ENCODE measurements at places on chromosomes 1 and 21. TPM values are rescaled to one million over a fixed set of nuclear protein-coding genes. Genes with fewer than 3 reads are reported as not detected.
A peak's percentile ranks its signal among the peaks of the same experiment; 100 is the strongest.

DNA sequence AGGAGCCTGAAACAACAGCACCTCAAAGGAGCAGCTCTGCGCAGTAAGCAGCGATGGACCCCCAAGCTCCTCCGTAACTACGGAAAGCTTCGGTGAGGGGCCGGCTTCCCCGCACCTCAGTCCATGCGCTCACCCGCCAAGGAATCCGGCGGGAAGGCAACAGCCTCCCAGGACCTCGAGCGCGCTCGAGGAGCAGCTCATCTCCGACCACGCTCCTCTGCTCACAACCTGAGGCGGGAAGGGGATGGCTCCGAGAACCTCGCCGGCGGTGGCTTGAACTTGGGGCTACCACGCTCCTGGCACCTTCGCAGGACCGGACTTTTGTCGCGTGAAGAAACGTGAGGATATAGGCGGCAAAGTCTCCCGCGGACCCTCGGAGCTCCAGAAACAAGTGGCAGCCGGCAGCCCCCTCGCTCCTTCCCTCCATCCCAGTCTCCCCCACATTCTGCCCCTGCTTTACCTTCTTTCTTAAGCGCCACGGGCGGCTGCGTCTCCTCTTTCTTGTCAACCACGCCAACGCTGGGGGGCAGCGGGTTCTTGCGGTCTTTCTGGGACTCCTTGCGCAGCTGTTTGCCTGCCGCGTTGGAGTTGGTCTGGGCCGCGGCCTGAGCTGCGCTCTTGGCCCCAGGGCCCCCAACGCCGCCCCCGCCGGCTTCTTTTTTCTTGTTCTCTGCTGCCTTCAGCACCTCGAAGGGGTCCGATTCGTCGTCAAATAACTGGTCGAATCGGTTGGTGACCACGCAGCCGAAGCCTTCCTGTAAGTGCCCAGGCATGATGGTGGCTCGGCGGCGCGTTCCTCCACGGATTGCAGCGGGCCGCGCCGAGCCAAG, 459 bp downstream of the SERBP1 start:
- DNase-seq, result peak; percentile 89

DNA sequence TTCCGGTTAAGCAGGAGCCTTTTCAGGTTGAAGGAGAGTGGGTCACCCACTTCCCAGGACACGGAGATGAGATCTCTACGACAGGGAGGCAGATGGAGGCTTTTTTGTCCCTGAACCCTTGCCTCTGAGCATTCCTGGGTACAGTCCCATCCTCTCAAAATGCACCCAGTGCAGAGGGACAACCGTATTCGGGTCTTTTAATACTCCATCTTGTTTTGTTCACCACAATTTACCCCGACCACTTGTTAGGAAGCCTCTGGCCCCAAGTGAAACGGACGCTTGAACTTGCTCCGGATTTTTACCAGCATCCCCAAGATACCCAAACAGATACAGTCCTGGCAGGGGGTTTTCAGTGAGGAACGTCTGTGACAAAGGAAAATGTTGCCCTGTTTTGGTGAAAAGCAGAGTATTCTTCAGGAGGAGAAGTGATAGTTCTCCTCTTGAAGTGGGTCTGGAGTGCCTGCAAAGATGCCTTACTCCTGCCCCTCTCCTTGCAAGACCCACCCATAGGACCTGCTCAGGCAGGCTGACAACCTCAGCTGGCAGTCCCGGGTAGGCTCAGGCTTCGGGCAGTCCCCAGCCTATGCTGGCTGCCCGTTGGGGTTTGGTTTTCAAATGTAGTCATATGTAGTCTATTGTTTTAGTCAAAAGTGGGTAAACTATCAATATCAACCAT, 669 bp upstream of the ARL8A start:
- DNase-seq, result no peak

DNA sequence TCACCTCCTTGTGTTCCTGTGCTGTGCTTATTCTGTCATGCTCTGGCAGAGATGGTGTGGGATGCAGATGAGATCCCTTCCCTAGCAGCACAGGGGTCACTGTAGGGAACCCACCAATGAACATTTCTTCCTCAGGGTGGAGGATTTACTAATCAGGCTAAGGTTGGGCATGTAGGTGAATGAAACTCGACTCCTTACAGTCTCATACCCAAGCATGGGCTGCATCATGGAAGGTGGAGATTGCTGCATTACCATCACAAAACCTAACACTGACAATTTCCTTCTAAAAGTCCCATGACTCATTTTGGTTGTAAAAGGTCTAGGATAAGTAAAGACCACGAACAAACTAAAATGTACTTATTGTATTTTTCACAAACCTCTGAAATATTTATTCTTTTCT, 399.9 kb downstream of the DSCAM start:
- DNase-seq, result no peak

GRCh38 chr1:19596065-19596713, 47.9 kb upstream of the NBL1 start:
- DNase-seq, result no peak

DNA sequence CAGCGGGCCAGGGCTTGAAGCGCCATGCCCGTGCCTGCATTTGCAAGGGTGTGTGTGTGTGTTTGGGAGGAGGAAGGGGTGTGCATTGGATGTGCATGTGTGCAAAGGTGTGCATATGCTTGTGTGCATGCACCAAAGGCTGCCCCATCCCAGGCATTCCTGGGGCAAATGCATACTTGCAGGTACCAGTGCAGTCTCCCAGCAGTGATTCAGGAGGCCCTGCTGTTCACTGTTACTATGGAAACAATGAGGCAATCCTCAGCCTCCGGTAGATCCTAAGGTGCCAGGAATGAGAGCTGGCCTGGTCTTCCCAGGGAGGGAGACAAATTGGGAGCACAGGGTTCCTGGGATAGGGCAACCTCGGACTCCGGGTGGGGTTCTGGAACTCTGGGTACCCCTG, 7.5 kb upstream of the FNDC5 start:
- DNase-seq, result peak; percentile 22

DNA sequence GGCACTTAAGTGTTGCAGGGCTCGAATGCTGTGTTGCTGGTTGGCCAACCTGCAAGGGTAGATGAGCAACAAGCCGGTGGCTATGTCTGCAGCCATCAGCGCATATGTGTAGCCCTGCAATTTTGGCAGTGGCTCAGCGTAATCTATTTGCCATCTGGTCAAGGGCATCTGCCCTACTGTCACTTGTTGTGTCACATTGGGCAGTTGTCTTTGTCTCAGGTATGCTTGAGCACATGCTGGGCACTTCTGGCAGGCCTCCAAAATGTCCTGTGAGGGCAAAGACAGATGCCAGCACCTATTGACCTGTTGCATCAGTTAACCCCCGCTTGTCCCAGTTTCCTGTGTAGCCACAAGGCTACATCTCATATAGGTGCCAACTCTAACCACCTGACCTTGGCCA, 111.8 kb downstream of the GDAP2 start:
- no peak for DNase-seq

- DNase-seq, result no peak
Measured at GRCh38 chr1:51916587-51917405, 38.3 kb upstream of the NRDC start.

DNA sequence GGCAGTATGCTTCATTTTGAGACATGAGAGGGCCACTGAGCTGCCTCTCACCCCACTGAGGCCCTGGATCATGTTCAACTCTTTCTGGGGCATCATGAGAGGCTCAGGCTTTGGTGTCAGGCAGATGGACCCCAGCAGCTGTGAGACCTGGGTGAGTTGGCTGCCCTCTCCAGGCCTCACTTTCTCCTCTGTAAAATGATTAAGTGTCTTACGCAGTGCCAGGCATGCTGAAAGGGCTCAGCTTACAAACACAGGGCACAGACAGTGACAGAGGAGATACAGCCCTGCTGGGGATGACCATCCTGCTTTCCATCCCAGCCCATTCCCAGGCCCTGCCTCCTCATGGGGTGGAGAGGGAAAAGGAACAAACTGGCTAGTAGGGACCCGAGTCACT, 387.4 kb downstream of the MATN1 start:
- DNase-seq, result peak; percentile 31

GRCh38 chr1:100229681-100230443, 19.8 kb downstream of the DBT start:
- DNase-seq, result no peak

GRCh38 chr21:17532292-17532691, 19.4 kb downstream of the CXADR start:
- DNase-seq, result no peak

GRCh38 chr1:22428672-22429071, 23.0 kb upstream of the ZBTB40 start:
- DNase-seq, result no peak

DNA sequence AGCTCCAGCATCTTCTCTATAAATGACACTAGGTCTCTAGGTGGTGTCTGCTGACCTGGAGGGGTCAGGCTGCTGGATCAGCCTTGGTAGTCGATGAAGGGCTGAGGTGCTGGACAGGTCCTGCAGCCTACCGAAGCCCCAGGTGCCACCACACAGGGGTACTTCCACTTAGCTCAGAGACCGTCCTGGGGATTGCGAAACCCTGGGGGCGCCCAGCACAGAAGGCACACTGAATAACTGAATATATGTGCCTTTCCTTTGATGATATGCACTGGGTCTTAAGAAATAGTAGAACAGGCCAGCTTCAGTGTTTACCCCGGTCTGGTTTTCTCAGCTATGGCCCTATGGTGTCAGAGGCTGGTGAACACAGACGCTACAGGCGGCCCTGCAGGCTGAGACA, 10.9 kb downstream of the UBE2J2 start:
- no peak for DNase-seq

DNA sequence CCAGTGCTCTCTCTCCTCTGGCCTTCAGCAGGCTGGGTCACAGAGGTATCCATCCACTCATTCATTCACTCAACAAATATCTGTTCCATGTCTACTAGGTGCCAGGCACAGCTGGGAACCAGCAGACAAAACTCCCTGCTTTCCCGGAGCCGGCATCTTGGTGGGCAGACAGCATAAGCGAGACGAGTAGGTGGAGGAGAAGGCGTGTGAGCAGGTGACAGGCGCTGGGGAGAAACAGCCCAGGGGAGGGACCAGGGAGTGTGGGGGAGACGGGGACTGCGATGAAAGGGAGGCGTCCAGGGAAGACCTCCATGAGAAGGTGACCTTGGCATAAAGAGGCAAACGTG, 11.0 kb upstream of the KCNAB2 start:
- DNase-seq, result no peak

GRCh38 chr1:177311111-177311510, 140.4 kb downstream of the BRINP2 start:
- no peak for DNase-seq

GRCh38 chr1:219927956-219928790, at the start of gene SLC30A10:
TSS of gene SLC30A10 (minus strand) at chr1:219928557. CDS start at chr1:219928440, 117 bp downstream.
- no peak for DNase-seq

GRCh38 chr1:117466761-117467160, 99.5 kb downstream of the MAN1A2 start:
- DNase-seq, result no peak

- no peak for DNase-seq
Measured at GRCh38 chr21:41045534-41046268, 122.3 kb upstream of the BACE2 start.

DNA sequence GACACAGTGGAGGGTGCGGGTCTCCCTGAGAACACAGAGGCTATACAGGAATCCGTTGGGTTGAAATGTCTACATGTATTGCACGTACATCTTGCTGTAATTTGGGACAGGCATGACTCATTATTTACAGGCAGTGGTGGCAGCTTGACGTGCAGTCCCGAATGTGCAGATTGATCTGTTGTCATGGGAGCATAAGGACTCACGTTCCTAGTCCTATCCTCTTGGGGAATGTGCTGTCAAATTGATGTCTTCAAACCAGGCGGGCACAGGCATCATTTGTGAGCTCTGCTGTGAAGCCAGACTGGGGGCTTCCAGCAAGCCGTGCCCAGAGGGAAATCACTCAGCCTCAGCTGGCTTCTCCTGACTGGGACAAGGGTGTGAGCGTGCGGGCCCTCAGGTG, 40.5 kb downstream of the S100B start:
- DNase-seq, result no peak

GRCh38 chr1:157087030-157087429, 12.6 kb downstream of the ETV3L start:
- DNase-seq, result no peak

DNA sequence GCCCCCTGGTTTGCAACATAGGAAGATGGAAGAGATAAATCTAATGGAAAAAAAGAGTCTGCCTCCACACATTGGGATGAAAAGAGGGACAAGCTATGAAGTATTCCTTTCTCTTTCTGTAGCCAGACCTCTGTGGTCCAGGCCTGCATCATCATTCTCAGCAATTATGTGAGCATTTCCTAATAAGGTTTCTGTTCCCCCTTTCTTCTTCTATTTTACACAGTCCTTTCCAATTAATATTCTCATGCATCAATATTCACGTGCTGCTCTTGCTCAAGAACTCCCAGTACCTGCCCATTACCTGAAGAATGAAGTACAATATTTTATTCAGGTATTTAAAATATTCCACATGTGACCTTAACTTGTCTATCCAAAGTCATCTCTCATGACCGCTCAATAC, 8.2 kb upstream of the SLC30A1 start:
- no peak for DNase-seq

GRCh38 chr21:35164971-35165483, 115.9 kb upstream of the RUNX1 start:
- no peak for DNase-seq

DNA sequence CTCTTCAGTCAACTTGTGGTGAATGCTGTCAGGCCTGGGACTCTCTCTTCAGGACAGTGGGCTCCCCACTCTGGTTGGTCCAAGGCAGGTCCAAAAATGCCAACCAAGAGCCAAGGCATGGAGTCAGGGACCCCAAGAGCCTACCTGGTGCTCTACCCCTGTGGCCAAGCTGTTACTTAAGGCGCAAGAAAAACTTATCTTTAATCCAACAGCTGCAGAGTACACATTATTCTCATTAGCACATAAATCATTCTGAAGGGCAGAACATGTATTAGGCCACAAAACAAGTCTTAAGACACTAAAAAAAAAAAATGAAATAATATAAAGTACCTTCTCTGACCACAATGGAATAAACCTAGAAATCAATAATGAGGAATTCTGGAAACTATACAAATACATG, 65.7 kb downstream of the FAF1 start:
- DNase-seq, result no peak

LEFTY1 gene
- total RNA-seq, result not detected

ERVH48-1 gene
- not detected for total RNA-seq

TPTE gene
- not detected for total RNA-seq

TNNT2 gene
- not detected for total RNA-seq

BRDT gene
- total RNA-seq, result 0.43 TPM

TMPRSS2 gene
- total RNA-seq, result not detected

PDC gene
- total RNA-seq, result not detected

GPR25 gene
- total RNA-seq, result 0.50 TPM

DUSP23 gene
- total RNA-seq, result 76.3 TPM

Data from spleen (tissue), 13 donors.